ENCODE measurements at places on chromosomes 6 and 20.

DNA sequence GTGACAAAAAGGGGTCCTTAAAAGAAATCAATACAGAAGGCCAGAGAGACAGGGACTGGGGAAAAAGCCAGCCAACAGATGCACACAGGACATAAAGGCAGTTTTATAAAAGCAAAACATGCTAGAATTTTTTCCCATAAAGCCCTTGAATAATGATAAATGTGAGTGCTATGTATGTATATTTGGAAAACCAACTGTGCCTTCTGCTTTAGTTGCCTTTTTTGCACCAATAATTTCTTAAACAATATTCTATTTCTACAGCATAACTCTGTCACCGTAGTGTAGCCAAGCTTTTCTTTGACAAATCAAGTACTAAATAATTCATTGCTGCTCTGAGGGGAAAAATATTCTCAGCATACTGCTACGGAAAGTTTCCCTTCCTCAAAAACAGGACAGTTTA is 730.6 kb upstream of the NRSN1 start:
- no peak for DNase-seq

GRCh38 chr20:62046431-62046830 is 19.2 kb downstream of the TAF4 start:
- no peak for DNase-seq

GRCh38 chr20:57743450-57744095 is 33.8 kb upstream of the PMEPA1 start:
- DNase-seq = no peak

GRCh38 chr6:143531720-143532499 is 20.4 kb upstream of the FUCA2 start:
- no peak for DNase-seq

DNA sequence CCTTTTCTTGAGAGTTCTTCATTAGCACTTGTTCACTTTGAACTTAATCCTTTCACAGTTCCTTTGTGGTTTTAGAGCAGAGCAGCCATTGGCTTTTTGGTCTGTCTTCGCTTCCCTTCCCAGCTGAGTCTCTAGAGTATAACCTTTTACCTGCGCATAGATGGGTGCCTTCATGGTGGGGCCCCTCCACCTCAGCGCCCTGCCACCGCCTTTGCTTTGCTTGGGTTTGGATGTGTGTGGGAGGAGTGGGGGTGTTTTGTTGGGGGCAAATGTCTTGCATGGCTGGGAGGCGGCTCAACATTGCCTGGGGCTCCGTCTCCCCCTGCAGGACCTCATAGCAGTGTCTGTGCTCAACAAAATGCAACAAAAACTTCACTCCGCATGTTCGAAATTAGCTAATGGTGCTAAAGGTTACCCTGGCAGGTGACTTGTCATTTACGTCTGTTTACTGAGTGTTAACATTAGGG is 11.9 kb downstream of the PYGB start:
- no peak for DNase-seq

DNA sequence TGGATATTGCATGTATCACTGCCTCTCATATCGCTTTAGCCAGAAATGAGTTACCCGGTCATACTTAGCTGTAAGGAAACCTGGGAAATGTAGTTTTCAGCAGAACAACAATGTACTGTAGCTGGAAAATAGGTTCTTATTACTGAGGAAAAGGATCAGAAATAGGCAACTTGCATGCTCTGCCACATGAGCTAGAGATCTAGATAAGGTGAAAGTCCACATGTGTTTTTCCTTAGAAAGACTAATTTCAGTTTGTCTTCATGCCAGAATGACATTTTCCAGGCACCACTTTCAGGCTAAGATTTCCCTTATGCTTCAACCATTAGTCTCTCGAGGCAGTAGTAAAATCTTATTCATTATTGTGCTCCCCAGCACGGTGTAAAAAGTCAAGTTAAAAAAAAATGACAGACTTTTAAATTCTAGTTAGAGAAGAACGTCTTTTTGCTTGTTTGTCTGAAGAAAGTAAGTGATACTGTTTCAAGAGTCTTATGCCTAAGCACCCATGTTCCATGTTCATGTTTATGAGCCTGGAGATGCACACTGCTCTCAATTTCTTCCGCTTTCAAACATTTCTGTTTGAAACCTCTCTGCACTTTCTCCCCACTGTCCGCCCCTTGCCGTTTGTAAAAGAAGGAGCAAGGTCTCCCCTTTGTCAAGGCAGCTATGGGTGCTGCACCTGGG is 67.6 kb downstream of the ZNF831 start:
- DNase-seq = no peak

- no peak for DNase-seq
Measured at GRCh38 chr20:37539424-37539823, 11.7 kb upstream of the BLCAP start.

- DNase-seq = no peak
Measured at GRCh38 chr6:2914318-2914660, 11.2 kb upstream of the SERPINB9 start.

GRCh38 chr20:63246490-63247288 is 7.6 kb downstream of the NKAIN4 start:
- DNase-seq = no peak

GRCh38 chr6:144104898-144105487 is 9.6 kb upstream of the SF3B5 start:
- no peak for DNase-seq

DNA sequence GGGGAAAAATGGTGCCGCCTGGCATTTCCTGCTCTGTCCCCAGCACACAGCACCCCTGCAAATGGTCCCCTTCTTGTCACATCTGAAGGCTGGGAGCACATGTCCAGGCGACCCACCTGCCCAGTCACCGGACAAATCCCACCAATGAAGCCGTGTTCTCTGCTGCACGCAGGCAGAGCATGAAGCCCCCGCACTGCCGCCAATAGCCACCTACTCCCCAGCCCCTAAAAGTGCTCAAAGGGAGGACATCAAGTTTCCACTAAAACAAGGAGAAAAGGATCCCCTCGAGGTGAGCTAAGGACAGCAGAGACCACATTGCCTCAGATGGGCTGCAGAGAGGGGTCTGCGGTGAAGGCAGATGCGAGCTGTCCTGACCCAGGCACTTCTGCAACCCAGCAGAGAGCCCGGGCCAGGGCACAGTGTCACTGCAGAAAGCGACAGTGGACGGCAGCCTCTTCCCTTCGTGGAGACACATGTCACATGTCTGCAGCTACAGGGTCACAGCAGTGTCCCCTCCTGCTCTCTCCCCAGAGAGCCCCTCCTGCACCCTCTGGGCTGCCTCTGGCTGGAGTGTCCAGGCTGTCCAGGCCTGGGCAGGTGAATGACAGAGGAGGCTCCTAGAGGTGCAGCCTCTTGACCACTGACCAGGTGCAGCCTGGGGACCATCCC is 221.5 kb downstream of the PREX1 start:
- DNase-seq = no peak

GRCh38 chr6:139236105-139236504 is 55.7 kb downstream of the TXLNB start:
- DNase-seq = no peak

DNA sequence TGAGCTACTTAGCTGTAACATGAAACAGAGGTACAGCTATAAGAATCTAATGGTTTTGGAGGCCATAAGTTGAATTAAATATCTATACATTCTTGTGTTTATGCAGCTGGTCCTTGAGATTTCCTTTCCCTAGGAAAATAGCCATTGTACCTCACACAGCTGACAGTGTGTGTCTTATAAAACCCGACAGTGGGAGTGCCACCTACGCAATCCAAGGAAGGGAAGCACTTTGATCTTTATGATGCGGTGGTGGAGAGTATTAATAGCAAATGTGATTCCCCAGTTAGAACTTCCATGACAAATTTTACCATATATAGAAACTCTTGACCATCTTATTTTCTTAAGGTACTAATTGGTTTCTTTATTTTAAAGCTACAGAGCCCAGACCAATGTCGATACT is 149.5 kb downstream of the TMEM200A start:
- no peak for DNase-seq

DNA sequence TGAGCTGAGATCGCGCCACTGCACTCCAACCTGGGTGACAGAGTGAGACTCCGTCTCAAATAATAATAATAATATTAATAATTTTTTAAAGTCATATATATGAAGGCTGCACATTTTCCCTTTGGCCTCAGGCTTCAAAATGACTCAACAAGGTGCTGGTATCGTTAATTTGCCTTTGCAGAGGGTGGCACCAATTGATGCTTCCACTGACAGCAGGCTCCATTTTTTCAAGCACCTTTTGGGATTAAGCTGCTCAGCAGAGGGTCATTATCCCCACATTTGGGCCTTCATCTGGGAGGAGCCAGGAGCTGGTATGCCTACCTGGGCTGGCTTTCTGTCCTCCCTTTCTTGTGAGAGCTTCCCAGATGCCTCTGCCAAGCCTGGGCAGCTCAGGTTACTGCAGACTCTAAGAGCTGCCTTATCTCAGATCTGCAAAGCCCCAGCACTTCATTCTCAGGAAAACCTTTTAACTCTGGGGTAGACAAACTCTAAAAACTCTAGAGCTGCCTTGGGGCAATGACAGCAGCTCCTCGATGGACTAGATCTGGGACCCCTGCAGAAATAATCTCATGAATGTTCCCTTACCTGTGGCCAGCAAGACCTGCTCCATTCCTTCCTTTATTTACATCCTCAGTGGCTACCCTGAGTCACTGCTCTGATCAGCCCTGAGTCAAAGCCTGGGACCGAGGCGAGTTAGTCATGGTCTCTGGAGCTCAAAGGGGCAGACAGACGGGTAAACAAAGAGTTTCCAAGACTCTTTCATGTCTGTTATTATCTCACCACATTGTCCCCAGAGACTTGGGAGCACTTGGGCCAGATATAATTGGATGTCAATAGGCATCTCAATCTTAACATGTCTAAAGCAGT is 80.0 kb upstream of the EYA2 start:
- no peak for DNase-seq

DNA sequence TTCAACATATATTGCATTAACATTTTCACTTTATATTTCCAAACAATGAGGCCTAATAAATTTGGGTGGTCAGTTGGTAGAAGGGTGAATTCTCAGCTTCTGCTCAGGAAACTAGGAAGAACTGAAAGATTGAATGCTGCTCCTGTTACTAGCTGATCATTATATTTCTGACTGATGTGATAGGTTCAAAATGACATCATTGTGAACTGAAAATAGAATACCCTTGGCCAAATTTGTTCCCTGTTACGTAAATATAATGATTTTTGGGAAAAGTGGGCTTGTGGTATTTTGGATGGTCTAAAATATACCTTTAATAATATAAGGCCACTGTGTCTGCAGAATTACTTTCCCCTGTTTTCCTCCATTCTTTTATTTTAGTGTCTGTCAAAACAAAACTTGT is 2.8 kb downstream of the UST start:
- no peak for DNase-seq

- DNase-seq = peak; percentile 41
Measured at GRCh38 chr6:30615958-30616810, 859 bp downstream of the PPP1R10 start.

DNA sequence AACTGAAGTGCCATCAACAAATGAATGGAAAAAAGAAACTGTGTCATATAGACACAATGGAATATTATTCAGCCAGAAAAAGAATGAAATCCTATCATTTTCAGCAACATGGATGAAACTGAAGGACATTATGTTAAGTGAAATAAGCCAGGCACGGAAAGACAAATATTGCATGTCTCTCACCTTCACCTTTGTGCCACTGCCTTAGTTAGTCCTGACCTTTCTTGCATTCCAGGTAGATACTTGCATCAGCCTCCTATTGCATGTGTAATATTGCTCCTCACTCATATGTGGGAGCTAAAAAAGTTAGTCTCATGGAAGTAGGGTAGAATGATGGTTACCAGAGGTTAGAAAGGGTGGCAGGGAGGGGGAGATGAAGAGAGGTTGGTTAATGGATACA is 14.9 kb downstream of the NOTCH4 start:
- no peak for DNase-seq

- no peak for DNase-seq
Measured at GRCh38 chr6:101887532-101887931, 494.0 kb downstream of the GRIK2 start.

GRCh38 chr6:160253292-160253691 is 5.3 kb downstream of the SLC22A2 start:
- no peak for DNase-seq

GRCh38 chr6:13268913-13269518 is 59.3 kb downstream of the TBC1D7 start:
- no peak for DNase-seq

DNA sequence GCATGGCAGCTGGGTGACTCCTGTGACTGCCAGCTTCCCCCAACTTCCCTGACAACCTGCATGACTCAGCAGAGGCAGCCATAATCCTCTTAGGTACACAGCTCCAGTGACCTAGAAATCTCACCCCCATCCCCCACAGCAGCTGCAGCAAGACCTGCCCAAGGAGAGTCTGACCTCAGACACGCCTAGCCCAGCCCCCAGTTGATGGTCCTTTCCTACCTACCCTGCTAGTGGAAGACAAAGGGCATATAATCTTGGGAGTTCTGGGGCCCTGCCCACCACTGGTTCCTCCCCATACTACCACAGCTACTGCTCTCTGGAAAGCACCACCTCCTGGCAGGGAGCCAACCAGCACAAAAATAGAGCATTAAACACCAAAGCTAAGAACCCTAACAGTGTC is 90.2 kb downstream of the F13A1 start:
- no peak for DNase-seq

DNA sequence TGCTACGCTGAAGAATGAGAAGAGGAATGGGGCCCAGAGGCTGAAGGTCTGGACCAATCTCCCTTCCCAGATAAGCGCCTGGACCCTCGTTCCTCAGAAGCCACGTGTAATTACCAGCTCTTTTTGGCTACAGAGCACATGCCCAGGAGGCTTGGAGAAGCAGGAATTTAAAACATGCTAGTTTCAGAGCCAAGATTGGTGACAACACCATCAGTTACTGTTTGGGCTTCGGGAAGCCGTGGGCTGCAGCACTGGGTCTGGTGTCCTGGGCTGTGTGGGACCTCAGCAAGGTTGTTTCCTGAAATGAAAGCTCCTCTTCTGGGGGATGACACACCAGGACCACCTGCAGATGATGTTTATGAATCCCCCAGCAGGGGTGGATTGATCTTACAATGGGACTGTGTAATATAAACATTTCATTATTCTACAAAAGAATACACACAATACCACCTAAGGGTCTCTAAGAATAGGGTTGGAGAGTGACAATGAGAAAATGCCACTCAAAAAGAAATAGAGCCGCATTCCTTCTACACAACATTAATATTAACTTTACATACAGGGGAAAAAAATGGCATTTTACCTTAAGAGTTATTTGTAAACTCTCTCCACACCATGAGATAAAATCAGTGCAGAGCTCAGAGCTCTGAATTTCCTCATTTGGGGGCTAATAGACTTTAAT is 207.8 kb upstream of the FOXQ1 start:
- no peak for DNase-seq

GRCh38 chr6:6512711-6513110 is 75.8 kb upstream of the LY86 start:
- no peak for DNase-seq
